ENCODE measurements at places on chromosomes 3 and 15.
A peak's percentile ranks its signal among the peaks of the same experiment; 100 is the strongest.

GRCh38 chr15:67241132-67241855, 13.2 kb downstream of the AAGAB start:
- DNase-seq = no peak

GRCh38 chr3:95407709-95408463, 1345.0 kb downstream of the NSUN3 start:
- peak; percentile 11 for DNase-seq

DNA sequence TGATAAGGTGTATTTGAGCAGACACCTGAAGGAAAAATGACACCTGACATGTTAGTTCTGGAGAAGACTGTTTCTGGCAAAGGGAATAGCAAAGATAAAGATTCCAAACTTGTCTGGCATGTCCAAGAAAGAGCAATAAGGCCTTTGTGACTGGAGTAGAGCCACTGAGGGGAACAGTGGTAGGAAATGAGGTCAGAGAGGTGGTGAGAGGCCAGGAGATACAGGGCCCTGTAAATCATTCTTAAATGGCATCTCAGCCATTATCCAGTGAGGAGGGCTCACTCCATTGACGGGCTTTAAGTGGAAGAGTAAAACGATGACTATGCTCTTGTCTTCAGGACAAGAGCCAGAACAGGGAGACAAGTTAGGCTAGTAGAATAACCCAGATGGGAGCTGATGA, 4.5 kb downstream of the SLC49A4 start:
- no peak for DNase-seq

- no peak for DNase-seq
Observed at GRCh38 chr15:57949374-57949943, 116.1 kb downstream of the ALDH1A2 start.

All from right cardiac atrium (tissue), 5 donors.